ENCODE measurements at places on chromosomes 16 and 17.

DNA sequence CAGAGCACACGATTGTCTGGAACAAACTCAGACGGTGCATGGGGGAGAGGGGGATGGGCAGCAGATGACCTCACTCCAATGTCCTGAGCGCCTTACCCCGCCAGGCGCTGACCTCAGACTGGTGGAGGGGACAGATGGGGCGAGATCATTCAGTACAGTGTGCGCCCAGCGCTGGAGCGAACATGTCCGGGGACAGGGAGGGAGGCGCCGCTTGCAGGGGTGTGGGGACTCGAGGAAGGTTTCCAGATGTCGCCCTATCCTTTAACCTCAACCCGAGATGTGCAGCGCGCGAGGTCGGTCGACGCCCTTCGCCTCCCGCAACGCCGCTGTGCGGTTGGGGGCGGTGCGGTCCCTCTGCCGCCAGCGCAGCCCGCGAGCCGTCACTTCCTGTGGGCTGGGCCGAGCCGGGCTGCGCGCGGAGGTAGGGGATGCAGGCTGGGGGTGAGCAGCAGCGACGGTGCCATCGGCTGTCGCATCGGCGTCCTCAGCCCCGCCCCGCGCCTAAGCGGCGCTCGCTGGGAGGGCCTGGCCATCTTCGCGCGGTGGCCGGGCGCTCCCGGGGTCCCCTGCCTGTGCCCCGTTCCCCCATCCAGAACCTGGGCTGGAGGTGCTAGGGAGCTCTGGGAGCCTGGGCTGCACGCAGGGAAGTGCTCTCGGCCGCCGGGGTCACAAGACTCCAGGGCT lies 5.3 kb upstream of the CDR2L start:
- no peak for DNase-seq

GRCh38 chr16:8796469-8797363 lies 723 bp downstream of the TMEM186 start:
- no peak for DNase-seq

GRCh38 chr16:19700319-19700781 lies 17.7 kb downstream of the KNOP1 start:
- no peak for DNase-seq

DNA sequence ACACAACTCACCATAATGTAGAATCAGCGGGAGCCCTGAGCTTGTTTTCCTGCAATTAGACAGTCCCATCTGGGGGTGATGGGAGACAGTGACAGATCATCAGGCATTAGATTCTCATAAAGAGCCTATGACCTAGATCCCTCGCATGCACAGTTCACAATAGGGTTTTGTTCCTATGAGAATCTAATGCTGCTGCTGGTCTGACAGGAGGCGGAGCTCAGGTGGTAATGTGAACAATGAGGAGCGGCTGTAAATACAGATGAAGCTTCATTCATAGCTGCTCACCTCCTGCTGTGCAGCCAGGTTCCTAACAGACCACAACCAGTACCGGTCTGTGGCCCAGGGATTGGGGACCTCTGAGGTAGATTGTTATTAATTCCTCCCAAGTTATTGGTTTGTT lies 2.9 kb upstream of the DOK4 start:
- no peak for DNase-seq

GRCh38 chr17:77151186-77151585 lies 10.4 kb downstream of the SEC14L1 start:
- no peak for DNase-seq

DNA sequence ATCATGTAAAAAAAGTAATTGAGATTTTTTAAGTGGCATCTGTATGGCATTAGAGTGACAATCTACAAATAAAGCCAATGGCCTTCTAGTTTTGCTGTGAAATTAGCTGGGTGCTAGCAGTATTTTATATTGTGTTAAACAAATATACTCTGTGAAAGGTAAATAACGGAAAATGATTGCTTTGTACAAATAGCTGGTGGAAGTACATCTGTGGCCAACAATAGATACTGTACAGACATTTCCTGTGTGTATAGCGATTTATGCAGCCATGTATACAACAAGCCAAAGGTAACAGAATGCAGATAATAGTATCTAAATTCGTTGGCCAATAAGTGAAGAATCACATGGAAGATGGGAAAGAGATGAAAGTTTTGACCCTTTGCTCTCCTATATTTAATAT lies 26.6 kb downstream of the IQCK start:
- DNase-seq: no peak

DNA sequence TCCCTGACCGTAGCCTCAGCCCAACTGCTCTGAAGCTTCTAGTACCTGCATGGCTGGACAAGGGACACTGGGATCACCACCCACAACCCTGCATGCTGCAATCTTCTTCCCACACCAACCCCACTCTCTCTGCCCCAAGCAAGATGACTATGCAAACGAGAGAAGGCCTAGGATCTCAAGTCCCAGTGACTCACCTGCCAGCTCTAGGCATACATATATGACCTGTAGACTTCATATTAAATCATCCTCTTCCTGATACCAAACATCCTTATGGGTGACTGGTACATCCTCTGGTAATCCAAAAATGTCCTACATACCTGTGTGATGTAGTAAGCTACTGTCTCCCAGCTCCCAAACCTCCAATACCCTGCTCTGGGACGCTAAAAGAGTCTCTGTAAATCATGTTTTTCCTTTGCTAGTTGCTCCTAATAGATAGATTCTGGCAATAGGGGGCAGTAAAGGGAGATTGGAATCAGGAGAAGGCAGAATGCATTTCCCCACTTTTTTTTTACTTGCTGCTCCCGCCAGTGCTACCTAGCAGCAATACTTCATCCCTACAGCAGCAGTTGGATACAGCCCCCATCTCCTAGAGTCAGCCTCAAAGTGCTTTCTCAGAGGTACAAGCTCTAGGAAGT lies 43.4 kb upstream of the SOX9 start:
- DNase-seq: no peak

DNA sequence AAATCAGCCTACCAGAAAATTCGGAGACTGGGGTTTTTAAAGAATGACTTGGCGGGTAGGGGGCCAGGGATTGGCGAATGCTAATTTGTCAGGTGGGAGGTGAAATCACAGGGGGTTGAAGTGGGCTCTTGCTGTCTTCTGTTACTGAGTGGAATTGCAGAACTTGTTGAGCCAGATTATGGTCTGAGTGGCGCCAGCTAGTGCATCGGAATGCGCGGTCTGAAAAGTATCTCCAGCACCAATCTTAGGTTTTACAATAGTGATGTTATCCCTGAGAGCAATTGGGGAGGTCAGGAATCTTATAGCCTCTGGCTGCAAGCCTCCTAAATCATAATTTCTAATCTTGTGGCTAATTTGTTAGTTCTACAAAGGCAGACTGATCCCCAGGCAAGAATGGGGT lies 762 bp upstream of the RBL2 start:
- DNase-seq: no peak

DNA sequence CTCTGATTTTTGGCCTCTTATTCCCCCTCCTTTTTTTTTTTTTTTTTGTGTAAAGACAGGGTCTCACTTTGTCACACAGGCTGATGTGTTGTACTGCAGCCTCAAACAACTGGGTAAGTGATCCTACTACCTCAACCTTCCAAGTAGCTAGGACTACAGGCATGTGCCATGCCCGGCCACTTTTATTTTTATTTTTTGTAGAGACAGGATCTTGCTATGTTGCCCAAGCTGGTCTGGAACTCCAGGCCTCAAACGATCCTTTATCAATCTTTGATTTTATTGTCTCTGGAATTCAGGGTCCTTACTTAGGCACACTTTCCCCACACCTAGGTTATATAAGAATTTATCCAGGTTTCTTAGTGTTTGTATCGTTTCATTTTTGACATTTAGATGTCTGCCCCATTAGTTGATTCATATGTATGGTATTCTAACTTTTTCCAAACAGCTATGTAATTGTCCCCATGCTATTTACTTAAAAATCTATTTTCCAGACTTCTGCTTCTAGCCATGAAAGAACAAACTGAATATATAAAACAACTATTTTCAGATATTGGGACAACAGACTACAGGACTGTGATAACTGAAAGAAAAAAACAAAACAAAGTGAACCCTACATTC lies 13.9 kb downstream of the CMC2 start:
- no peak for DNase-seq

GRCh38 chr17:50051082-50051576 lies 4.8 kb upstream of the ITGA3 start:
- no peak for DNase-seq

DNA sequence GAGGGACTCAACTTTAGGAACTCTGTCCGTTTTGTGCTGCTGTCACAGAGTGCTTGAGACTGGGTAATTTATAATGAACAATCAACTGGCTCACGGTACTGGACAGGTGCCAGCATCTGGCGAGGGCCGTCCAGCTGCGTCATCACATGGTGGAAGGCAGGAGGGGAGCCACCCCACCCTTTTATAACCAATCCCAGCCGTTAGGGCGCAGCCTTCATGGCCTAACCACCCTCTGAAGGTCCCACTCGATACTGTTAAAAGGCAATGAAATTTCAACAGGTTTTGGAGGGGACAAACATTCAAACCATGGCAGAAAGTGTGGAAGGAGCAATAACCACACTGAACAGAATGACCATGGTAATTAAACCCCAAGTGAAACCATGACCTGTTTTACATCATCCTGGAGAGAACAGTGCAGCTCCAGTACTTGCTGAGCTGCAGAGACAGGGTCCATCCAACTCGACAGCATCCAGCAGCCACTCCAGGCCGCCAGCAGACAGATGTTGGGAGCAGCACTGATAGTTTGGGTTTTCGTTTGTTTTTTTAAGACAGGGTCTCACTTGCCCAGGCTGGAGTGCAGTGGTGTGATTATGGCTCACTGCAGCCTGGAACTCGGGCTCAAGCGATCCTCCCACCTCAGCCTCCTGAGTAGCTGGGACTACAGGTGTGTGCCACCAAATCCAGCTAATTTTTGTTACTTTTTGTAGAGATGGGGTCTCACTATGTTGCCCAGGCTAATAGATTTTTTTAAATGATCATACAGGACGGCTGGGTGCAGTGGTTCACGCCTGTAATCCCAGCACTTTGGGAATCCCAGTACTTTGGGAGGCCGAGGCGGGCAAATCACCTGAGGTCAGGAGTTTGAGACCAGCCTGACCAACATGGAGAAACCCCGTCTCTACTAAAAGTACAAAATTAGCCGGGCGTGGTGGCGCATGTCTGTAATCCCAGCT lies 11.0 kb downstream of the CHMP6 start:
- DNase-seq: no peak

DNA sequence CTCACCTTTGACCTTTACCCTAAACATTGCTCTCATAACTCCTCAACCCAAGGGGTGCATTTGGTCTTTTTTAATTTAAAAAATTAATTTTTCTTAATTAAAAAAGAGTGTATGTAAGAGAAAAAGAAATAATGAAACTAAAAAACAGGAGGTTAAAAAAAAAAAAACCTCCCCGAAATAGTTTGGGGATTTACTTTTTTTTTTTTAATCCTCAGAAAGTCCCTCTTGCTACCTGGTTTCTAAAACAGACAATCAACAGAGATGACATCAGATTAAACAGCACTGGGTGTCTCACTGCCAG lies 301.3 kb downstream of the SOX9 start:
- no peak for DNase-seq

DNA sequence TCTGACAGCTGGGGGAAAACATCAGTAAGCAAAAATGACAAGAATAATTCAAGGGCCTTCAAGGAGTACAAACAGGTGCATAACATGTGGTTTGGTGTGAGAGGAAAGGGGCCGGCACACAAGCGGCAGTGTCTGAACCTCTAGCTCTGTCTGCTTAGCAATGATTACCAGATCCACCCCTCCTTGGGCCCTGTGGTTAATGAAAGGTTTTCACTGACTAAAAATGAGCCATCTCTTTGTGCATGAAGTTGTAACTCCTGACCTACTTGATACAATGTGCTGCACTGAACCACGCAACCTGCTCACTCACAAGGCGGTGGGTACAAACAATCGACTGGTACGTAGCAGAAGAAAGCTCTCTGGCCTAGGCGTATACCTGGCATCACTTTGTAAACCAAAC lies 15.1 kb downstream of the FAM117A start:
- DNase-seq: no peak

- DNase-seq: no peak
Observed at GRCh38 chr17:7559320-7560171, 996 bp downstream of the TNFSF13 start.

GRCh38 chr17:43628089-43628650 lies 33.6 kb downstream of the MEOX1 start:
- no peak for DNase-seq

GRCh38 chr17:8798176-8798845 lies 854 bp downstream of the MFSD6L start:
- DNase-seq: no peak

- DNase-seq: no peak
Observed at GRCh38 chr16:67919622-67920221, 11.9 kb downstream of the CTRL start.

DNA sequence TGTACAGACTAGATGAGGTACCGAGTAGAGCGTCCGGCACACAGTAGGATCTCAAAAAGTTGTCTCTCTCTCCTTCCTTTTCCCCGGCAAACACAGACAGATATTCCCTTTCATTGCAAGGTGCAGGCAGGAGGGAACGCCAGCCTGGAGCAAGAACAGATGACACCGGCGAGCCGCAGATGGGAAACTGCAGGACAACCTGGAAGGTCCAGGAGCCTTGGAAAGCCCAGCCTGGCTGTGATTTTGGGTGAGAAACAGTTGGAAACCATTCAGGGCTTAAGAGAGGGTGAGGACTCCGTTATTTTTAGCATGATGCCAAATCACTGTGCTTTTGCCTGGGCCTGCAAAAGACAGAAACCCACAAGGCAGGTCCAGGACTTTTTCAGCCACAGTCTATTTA lies 7.3 kb downstream of the CDH11 start:
- DNase-seq: no peak

DNA sequence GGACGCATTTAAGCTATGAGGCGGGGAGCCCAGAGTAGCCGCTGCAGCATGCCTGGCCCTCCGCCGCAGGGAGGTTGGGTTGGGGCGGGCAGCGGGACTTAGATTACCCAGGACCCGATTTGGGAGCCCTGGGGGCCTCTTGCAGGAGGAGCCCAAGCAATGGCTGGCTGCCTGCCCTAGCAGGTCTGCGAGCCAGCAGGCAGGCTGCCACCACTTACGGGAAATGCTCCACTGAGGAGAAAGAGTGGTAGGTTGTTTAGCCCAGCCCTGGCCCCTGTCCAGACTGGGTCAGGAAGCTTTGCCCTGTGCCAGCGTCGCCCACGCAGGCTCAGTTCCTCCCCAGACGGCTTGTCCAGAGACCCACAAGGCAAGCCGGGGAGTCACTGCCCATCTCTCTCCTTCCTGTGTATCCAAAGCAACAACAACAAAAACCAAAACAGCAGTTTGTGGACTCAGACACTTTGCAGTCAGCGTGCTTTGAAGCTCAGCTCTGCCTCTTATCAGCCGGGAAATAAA lies 10.3 kb upstream of the TVP23A start:
- no peak for DNase-seq

DNA sequence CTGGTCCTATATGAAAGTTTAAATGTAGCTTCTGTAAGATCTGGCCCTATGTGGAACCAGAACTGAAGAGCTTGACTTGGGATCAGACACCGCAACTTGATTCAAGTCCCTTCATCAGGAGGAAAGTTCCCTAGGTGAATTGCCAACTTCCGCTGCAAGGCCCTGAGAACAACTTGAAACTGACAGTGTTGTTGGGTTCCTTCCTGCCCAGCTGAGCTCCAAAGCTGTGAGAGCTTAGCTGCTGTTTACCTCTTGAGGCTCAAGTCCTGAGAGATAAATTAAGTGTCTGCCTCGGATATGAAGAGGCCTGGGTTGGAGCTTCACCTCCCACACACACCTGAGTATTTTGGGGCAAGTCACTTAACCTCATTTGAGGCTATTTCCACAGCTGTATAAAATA lies 44.7 kb downstream of the REXO5 start:
- no peak for DNase-seq
